CD4-positive, alpha-beta memory T cell (primary cell): ENCODE measurements at places on chromosomes 11 and 22.

DNA sequence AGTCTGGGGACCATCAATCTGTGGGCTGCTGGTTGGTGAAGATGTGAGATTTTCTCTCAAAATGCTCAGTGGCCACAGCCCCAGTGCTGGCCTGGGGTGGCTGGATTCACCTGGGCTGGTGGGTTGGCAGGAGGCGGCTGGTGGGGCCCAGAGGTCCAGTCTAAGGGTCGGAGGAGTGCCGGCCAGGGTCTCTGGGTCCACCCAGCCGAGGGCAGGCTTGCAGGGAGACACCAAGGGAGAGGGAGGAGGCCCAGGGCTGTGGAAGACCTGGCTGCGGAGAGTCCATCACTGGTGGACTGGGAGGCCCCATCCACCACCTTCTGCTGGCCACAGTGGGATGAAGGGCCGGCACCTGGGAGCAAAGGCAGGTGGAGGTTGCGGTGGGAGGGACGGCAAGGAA, 582 bp upstream of the SHANK3 start:
- no peak for DNase-seq

DNA sequence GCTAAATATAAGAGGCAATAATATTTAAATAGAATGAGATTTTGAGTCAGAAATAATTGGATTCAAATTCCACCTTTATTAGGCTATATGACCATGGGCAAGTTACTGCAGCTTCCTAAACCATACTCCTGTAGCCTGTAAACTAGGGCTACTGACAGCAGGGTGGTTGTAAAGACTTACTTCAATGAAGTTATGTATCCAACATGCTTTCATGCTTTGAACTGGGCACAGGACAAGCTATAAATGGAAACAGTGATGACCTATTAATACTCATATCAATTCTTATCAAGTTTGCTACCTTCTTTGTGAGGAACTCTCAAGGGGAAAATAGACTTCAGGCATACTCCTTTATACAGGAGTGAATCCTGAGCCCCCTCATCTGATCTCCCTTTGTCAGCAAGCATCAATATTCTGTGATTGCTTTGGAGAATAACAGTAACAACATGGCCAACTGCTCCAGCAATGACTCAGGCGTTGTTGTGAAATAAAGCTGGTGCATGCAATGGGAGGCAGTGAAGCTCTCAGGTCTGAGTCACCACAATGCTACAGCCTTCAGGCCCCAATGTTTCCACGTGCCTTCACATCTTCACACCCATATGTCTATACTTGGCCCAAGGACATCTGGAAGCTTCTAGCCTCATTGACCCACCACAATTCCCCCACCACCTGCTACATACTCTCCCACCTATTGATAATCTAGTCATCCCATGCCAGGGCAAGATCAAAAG, 102.5 kb downstream of the KCNA4 start:
- no peak for DNase-seq

DNA sequence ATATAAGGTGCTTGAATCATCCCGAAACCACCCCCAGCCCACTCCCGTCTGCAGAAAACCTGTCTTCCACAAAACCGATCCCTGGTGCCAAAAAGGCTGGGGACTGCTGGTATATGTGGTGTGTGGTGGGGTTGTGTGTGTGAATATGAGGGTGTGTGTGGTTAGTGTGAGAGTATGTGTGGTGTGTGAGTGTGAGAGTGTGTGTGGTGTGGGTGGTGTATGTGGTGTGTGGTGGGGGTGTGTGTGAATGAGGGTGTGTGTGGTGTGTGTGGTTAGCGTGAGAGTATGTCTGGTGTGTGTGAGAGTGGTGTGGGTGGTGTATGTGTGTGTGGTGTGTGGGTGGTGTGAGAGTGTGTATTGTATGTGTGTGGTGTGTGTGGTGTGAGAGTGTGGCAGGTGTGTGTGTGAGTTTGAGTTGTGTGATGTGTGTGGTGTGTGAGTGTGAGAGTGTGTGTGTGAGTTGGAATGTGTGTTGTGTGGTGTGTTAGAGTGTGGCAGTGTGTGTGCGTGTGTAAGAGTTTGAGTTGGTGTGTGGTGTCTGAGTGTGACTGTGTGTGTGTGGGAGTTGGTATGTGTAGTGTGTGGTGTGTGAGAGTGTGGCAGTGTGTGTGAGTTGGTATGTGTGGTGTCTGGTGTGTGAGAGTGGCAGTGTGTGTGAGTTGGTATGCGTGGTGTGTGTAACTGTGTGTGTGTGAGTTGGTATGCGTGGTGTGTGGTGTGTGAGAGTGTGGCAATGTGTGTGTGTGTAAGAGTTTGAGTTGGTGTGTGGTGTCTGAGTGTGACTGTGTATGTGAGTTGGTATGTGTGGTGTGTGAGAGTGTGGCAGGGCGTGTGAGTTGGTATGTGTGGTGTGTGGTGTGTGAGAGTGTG, 6.5 kb downstream of the UPK3A start:
- DNase-seq: no peak

DNA sequence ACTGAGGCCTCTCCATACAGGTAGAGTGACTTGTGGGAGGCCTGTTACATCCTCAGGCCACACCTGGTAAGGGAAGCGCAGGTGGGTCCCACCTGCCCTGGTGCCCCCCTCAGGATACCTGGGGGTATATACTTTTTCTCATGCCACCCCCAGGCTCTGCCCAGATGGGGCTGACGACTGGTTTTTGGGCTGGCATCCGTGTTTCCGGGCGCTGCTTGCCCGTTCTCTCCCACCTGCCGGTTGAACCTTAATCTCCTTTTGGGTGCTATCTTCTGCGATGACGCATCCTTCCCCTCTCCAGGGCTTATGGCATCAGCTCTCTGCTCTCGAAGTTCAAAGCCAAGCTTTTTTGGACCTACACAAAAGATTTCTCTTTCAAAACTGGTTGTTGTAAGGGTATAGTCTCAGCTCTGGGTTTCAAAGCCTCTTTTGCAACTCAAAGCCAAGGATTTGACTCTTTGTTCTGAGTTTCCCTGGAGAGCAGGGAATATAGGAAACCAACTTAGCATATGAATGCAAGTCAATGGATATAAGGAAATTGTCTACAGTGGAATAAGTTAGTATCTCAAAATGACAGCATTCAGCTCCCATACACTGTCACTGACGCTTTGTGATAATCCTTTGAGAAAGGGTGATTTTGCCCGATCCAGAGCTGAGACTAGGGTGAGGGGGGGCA, 8.6 kb upstream of the LRRC10B start:
- DNase-seq: no peak

- DNase-seq: no peak
These were observed 7.3 kb upstream of the BRSK2 start for GRCh38 chr11:1382429-1382828.

DNA sequence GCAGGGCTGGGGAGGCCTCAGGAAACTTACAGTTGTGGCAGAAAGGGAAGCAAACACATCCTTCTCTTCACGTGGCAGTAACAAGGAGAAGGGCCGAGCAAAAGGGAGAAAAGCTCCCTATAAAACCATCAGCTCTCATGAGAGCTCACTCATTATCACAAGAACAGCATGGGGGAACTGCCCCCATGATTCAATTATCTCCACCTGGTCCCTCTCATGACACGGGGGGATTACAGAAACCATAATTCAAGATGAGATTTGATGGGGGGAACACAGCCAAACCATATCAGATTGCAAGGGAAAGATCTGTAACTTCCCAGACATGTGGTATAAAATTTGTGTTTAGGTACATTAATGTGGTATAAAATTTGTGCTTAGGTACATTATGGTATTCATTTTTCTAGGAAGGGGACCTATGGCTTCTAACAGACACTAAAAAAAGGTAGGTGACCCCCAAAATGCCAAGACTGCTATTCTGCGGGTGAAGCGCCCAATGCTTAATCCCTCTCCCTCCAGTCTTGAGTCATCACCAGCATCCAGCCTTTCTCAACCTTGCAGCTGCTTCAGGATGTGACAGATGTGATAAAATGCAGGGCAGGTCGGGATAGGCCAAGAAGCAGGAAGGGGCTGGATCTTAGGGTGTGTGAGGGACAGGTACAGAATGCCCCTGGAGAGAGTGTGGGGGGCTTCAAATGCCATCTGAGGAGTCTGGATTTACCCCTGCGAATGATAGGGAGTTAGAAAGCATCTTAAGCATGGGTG, 57.7 kb upstream of the AMPD3 start:
- DNase-seq: no peak

- no peak for DNase-seq
These were observed 3.1 kb downstream of the ST13 start for GRCh38 chr22:40853333-40853732.

DNA sequence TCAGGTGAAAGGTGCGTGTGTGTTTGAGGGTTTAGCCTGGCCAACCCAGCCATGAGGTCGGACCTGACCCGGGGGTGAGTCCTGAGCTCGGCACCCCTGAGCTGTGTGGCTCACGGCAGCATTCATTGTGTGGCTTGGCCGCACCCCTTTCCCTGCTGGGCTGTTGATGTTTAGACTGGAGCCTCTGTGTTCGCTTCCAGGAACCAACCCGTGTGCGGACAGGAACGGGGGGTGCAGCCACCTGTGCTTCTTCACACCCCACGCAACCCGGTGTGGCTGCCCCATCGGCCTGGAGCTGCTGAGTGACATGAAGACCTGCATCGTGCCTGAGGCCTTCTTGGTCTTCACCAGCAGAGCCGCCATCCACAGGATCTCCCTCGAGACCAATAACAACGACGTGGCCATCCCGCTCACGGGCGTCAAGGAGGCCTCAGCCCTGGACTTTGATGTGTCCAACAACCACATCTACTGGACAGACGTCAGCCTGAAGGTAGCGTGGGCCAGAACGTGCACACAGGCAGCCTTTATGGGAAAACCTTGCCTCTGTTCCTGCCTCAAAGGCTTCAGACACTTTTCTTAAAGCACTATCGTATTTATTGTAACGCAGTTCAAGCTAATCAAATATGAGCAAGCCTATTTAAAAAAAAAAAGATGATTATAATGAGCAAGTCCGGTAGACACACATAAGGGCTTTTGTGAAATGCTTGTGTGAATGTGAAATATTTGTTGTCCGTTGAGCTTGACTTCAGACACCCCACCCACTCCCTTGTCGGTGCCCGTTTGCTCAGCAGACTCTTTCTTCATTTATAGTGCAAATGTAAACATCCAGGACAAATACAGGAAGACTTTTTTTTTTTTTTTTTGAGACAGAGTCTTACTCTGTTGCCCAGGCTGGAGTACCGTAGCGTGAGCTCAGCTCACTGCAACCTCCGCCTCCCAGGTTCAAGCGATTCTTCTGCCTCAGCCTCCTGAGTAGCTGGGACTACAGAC, 53.9 kb upstream of the PPP6R3 start:
- DNase-seq: no peak

- DNase-seq: no peak
These were observed 1.4 kb upstream of the MADD start for GRCh38 chr11:47268448-47269001.

- DNase-seq: no peak
These were observed 3.2 kb downstream of the CHKA start for GRCh38 chr11:68117853-68118470.

DNA sequence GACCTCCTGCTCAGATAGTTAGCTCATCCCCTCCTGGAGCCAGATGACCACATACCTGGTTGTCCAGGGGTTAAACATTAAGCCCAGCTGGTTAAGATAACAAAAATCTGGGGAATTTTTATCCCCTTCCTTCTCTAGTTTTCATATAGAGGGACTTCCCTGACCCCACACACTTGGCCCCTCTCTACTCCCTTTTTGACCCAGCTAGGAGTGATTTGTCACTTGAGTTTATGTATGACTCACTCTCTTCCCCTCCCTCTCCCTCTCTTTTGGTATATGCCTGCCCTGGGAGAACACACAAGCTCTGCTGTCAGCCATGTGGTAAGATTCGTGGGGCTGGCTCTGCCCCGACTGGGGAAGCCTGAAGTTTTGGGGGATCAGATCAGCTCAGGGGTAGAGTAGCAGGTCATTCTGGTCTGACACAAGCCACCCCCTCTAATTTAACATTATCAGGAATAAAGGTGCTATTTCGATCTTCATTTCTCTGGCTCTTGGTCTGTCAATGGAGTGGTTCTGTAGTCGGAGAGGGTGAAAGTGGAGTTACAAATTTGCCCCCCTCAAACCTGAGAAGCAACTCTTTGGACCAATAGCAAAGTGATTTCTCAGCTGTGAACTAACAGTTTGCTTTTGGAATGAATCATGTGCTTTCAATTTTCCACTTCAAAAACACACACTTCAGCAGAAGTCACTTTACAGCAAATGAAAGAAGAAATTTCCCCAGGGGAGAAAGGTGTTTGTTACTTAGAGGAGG, 415.3 kb upstream of the CADM1 start:
- DNase-seq: no peak

GRCh38 chr11:56776809-56777208, 28.3 kb upstream of the OR9G4 start:
- no peak for DNase-seq

DNA sequence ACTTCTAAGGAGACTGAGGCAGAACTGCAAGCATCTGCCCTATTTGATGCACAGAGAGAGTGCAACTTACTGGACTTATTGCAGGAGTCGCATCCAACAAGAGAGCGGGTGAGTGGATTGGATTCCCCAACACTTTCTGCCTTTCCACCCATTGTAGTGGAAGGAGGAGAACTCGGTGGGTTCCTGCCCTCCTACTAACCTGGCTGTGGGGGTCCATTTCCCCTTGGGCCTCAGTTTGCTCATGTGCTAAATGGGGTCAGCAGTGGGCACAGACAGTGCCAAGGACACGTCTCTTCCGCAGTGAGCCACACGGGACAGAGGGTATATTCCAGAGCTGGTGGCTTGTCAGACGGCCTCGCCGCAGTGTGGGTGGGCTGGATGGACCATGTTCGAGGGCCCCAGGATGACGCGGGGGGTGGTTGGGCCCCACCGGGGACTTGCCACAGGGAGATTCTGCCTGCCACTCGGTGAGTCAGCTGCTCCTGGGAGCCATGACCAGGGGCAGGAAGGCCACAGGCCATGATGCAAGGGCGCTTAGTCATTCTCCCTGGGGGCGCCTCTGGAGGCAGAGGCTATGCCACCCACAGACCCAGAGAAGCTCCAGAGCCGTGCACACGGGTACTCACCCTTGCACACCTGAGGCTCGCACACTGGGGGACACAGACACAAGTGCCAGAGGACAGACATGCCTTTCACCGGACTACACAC, 8.2 kb downstream of the ALX4 start:
- no peak for DNase-seq

DNA sequence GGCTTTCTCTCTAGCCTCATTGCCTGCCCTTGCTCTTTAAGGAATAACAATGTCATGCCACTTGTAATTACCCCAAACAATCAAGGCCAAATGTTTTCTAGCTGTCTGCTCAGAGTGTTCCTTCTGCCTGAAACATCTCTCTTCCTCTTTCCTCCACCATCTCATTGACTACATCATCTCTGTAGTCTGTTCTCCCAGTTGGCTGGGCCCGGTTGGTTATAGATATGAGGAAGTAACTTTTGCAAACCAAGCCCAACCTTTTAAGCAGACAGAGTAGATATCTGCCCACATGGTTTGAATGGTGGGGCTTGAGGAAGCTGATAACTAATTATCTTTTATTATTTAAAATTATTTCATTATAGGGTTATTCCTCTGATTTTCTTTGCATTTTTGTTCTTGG, 104.5 kb downstream of the NTM start:
- DNase-seq: no peak

GRCh38 chr11:10937385-10937771, 79.5 kb upstream of the ZBED5 start:
- no peak for DNase-seq

DNA sequence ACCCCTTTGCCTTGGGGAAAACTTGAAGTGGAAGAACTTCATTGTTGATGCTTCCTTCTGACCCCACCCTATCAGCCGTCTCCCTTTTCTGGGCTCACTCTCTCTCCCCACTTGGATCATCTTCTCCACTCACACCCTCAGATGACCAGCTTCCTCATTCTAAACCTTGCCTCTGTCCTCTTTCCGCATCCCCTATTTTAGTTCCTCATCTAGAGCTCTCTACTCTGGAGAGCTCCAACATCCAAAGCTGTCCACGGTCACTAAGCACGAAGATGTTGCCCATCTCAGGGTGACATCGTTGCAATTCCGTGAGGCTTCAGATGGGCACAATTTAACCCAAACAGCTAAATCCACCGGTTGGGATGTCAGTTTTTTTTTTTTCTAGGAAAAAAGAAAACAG, 31.6 kb upstream of the ME3 start:
- DNase-seq: no peak
